ENCODE measurements at places on chromosomes 3 and 15. TPM values are rescaled to one million over a fixed set of nuclear protein-coding genes. Genes with fewer than 3 reads are reported as not detected.

DNA sequence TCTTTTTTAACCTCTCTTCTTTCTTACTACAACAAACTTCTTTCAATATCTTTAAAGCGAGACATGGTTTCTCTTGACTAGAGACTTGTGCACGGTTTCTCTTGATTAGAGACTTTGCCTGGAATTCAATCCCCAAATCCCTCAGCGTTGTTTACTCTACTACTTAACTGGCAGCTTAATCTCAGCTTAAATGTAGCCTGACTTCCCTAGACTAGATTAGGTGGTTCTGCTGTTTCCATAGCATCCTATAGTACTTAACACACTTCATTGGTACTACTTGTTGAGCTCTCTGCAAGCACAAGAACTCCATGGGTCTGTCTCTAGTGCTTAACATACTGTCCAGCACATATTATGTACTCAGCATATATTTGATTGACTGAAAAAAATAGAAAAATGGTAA, 168.2 kb upstream of the GPR149 start:
- no peaks in the 10 kb centered on the region for H3K36me3 ChIP-seq
- H3K4me1 ChIP-seq = no peaks in the 10 kb centered on the region
- H3K4me3 ChIP-seq = no peak overlapping the region
- H3K27me3 ChIP-seq = no peaks in the 10 kb centered on the region

DNA sequence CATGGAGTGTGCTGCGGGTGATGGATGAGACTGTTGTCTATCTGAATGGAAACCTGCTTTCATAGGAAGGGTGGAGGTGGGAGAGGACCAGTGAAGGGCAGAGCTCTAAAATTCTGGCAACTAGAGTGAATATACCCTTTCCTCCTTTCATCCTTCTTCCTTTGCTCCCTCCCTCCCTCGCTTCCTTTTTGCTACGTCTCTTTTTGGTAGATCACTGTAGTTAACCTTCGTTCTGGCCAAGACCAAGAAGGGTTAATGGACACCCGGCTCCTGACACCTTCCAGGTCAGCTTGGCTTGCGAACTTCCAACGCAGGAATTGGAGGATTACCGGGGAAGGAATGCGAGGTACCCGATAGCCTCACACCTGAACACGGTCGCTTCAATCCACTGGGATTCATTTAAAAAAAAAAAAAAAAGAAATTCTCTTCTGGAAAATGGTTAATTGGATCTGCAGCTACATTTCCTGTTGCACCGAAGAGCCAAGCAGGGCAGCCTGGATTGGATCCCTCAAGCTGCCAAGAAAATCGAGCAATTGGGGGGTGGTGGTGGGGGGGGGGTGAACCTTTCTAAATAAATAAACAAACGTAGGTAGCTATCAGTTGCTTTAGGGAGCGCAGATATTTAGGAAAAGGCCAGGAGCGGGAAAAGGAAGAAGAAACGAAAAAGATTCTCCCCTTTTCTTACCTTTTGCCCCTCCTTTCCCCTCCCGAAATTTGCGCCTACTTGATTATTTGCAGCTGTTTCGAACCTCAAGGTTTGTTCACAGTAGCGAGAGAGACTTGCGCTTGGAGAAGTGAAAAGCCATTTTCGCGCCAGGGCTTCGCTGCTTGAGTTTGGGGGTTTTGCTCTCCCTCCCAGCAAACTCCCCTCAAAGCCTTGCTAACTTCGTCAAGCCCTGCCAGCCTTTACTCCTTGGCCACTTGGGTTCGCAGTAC, 9.5 kb upstream of the NR2F2 start:
- peaks cover 55% of the 10 kb centered on the region for H3K4me1 ChIP-seq
- no peak for DNase-seq
- no peaks in the 10 kb centered on the region for H3K36me3 ChIP-seq

DNA sequence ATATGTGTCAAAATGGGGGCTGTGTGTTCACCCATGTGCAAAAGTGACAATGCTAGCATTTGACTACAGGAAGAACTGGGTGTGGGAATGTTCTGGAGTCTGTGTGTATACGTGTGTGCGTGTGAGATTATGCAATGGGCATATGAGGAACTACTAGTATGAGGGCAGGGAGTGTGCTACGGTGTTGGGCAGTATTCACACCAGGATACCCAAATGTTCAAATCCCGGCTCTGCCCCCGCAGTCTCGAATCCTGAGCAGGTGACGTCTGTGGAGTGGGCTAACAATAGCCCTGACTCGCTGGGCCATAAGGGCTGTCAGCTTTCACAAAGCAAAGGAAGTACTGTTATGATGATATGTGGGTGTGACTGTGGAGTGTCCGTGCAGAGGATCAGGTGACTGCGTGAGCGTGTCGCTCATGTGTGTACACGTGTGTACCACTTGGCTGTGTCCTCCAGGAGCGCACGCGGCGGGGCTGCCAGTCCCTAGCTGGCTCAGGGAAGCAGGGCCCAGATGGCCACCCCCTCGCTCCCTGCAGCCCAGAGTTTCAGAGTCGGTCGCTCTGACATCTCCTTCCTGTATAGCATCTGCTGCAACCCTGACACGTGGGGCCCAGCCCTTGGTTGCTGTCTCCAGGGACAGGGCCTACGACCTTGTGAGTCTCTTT, 27.2 kb downstream of the IQSEC1 start:
- H3K4me1 ChIP-seq = no peaks in the 10 kb centered on the region
- H3K36me3 ChIP-seq = no peaks in the 10 kb centered on the region
- H3K27me3 ChIP-seq = no peaks in the 10 kb centered on the region
- H3K4me3 ChIP-seq = no peak overlapping the region
- DNase-seq = no peak

DNA sequence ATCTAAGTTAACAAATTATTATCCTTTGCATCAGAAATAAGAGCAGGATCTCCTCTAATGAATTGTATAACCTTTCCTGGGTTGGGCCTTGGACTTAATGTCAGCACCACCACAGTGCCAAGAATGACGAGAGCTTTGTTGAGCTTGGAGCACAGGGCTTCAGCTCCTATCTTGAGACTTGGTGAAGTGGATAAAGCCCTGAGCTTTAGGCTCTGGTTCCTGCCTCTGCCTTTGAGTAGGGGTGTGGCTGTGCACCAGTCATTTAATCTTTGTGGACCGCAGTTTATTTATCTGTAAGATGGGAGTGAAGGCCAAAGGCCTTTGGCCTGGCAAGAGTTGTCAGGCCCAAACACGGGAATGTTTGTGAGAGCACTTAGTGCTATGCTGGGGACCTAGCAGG, 162.2 kb downstream of the VGLL4 start:
- H3K4me1 ChIP-seq = peaks cover 28% of the 10 kb centered on the region
- H3K27me3 ChIP-seq = no peaks in the 10 kb centered on the region
- DNase-seq = no peak
- no peaks in the 10 kb centered on the region for H3K36me3 ChIP-seq

Gene RTP1
- total RNA-seq = not detected

Data from Panc1 (cell line).